M059J (cell line): ENCODE measurements at places on chromosomes 13 and 19. TPM values are rescaled to one million over a fixed set of nuclear protein-coding genes. Genes with fewer than 3 reads are reported as not detected.

GRCh38 chr13:113935001-113935844, 38.7 kb downstream of the C13orf46 start:
- DNase-seq: no peak

The SGCG gene
- total RNA-seq: not detected in 2 replicates

The RFC3 gene
- 39.8 and 51.5 TPM in 2 replicates for total RNA-seq

The C13orf42 gene
- not detected in 2 replicates for total RNA-seq

- DNase-seq: peak; percentile 42
Observed at GRCh38 chr13:30615866-30616541, 1.7 kb upstream of the USPL1 start.

- no peak for DNase-seq
Observed at GRCh38 chr13:35531526-35531925, 55.0 kb upstream of the MAB21L1 start.

The C3 gene
- 4.0 and 5.2 TPM in 2 replicates for total RNA-seq

The F10 gene
- total RNA-seq: 0.10 TPM in 1 of 2 replicates, not detected in the other

DNA sequence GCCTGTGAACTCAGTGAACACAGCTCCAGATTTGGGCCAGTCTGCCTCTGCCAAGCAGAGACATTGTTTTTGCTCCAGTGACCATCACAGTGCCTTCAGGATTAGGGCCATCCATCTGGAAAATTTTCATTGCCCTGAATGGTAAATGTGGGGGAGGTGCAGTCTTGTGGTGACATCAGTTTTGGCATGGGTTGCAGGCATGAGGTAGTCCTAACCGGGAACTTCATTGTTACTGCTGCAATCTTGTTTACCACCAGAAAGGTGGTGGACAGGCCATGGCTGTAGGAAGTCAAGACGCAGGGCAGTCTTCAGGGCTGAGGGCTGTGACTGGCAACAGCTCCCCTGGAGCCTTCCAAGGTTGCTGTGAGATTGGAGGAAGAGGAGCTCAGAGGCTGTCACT, 55.2 kb downstream of the SPATA13 start:
- DNase-seq: peak; percentile 81

DNA sequence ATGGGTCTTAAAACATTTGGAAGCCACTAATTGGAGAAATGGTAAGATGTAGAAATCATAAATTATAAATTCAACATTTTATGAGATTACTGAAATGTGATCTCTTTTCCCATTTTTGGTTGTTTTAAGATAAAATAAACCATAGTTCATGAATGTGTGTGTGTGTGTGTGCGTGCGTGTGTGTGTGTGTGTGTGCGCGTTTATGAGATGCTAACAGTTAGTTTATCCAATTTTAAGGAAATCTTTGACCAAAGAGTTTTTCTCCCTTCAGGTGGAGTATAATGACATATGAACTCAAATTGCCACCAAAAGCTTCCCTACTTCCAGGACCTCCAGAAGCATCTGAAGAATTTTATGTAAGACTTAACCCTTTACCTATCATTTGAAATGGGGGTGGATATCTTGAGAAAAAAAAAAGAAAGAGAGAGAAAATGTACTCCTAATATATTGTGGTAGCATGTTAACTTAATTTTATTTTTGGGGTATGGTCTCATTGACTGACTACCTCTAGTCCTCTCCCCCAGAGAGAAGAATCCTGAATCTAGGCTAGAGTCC, 98.1 kb upstream of the AKAP11 start:
- DNase-seq: no peak

GRCh38 chr19:29285878-29286277, 72.9 kb upstream of the UQCRFS1 start:
- DNase-seq: no peak

DNA sequence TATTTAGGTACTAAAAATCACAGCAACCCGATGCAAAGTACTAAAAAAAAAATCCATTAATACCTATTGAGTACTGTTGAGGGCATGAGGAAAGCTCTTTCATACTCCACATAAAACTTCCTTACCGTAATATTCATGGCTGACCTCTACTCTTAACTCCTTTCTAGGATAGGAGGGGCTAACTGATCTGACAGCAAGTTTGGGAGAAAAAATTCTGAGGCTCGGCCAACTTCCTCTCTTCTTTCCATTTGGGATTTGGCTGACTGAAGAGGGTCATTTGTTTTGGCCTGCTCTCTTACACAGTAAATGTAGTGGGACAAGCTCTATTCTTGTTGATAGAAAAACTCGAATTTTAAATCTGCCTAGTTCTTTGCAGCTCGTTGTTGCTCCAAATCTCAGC, 9.4 kb upstream of the USPL1 start:
- DNase-seq: no peak

DNA sequence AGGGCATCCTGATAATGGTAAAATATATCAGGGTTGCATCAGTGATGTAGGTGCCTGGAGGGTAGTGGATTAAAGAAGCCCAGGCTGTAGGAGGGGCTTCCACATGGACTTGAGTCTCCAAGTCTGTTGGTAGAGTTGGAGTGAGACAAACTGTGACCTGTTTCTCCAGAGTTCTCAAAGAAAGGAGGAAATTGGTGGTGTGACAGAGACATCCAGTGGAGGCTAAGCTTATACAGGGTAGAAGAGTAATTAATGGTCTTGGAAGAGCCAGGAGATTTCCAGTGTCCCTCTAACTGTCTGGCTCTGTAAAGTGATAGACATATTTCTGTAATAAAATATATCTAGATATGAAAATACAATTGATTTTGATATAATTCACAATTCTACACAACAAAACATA, 61.1 kb downstream of the GPC5 start:
- DNase-seq: no peak

- peak; percentile 43 for DNase-seq
Observed at GRCh38 chr19:31312009-31312676, 37.1 kb downstream of the TSHZ3 start.

GRCh38 chr19:49809160-49809940, 3.7 kb downstream of the FUZ start:
- no peak for DNase-seq

GRCh38 chr13:38366954-38367645, 17.4 kb downstream of the UFM1 start:
- DNase-seq: peak; percentile 71

The ZNF470 gene
- total RNA-seq: 1.5 and 2.5 TPM in 2 replicates

- DNase-seq: no peak
Observed at GRCh38 chr13:23735329-23735728, 153.9 kb downstream of the MIPEP start.
